ENCODE measurements at places on chromosomes 13 and 19.

DNA sequence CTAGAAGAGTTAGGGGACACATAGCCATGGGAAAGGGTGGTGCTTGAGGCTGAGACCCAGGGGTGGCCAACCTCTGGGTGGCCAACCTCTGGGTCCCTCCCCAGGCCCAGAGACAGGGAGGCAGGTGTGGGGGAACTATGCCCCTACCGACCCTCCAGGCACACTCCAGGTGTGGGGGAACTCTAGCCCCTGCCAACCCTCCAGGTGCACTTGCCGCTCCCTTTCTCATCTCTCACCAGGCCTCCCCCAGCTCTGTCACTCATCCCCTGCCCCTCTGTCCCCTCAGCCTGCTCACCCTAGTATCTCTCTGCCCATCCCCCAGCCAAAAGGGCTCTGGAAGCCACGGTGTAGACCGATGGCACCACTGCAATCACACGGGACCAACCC, 10.6 kb upstream of the VSTM2B start:
- no peak for DNase-seq

DNA sequence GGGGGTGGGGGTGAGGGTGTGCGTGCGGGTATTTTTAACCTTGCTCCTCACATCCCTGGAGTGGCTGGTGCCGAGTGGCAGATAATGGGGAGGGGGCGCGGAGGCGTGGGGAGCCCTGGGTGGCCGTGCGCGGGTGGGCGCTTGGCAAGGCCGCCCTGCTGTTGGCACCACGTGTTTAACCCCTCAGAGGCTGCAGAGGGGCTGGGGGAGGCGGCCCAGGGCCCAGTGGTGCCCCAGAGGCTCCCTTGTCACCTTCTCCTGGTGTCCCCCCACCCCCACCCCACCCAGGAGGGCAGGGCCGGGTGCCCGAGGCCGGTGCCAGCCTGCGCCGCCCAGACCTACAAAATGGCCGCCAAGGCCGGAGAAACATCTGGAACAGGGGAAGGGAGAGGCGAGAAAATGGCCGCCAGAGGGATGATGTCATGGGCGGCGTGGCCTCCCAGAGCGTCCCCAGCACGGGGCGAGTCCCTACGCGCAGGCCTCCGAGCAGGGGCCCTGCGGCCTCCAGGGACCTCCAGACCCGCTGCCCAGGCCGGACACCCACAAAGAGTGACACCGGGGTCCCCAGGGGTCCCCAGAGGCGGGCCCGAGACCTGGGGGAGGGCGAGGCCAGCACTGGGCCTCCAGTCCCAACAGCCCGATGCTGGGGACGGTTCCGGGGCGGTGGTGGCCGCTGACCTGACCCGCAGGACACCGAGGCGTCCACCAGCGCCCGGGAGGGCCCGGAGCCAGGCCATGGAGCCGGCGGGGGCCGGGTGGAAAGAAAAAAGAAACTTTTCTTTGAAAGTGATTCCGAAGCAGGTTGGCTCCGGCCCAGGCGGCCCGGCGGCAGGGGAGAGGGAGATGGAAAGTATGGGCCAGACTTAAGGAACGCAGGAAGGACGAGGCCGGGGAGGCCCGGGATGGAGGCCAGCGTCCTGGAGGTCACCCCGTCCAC, 38.2 kb downstream of the NFIC start:
- DNase-seq = peak; percentile 85

DNA sequence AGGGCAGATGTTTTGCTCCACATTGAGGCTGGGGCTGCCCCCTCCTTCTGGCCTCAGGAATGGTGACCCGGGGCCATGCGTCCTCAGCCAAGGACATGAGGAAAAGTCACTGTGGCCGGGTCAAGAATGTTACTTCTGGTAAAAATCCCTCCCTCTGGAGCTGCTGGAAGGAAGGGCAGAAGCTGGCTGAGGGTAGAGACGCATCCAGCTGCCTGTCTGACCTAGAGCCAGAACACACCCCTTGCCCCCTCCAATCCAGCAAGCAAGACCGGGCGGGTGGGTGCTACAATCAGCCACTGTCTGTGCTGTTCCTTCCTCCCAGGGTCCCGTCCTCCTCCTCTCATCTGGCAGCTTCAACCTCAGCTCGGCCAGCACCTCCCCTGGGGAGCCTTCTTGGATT, 59.0 kb downstream of the PTPRS start:
- no peak for DNase-seq

GRCh38 chr19:33499248-33499647, 22.3 kb downstream of the PEPD start:
- no peak for DNase-seq

DNA sequence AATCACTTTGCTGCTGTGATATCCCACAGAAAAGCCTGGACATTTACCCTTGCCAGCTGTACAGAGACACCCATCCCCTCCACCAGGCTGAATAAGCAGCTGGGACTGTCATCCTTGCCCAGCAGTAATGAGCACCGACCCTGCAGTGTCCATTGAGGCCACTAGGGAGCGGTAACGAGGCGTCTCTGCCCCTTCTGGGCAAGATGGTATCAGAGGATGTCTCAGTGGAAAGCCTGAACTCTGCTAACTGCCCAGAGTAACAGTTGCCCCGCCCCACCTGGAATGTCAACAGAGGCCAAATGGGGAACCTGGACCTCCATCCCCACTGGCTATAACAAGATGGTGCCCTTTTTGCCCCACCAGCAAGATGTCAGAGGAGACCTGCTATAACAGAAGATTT, 22.8 kb upstream of the CEACAM20 start:
- DNase-seq = no peak

DNA sequence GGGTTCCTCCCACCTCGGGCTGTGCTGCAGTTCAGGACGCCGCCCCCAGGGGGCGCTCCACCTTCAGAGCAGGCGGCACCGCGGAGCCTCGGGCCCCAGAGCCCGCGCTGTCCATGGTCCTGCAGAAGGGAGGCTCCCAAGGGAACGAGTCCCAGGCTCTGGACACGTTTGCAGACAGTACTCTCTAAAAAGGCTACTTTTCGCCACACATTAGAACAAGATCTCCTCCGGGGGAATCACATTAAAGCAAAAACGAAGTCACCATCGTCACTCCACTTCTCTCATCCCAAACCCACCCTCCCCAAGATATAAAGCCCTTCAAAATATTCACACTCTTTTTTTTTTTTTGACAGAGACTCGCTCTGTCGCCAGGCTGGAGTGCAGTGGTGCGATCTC, 4.6 kb upstream of the SIGLEC10 start:
- peak; percentile 22 for DNase-seq

GRCh38 chr13:41915081-41915480, 45.8 kb downstream of the VWA8 start:
- no peak for DNase-seq

DNA sequence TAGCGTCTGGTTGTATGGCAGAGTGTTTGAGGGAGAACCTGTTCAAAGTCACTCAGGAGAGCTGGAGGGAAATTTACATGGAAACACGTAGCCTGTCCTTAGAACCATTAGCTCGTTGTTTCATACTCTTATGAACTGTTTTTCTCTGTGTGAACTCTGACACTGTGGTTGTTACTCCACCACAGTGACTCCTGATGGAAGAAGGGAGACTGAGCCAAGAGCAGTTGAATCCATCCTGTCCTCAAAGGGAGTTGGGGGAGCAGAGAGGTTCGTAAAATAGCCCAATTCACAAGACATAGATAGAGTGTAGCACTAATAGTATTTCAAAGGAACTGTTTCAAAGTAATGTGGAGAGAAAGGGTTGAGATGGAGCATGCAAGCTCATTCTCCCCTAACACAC, 964.8 kb downstream of the PCDH9 start:
- peak; percentile 9 for DNase-seq

DNA sequence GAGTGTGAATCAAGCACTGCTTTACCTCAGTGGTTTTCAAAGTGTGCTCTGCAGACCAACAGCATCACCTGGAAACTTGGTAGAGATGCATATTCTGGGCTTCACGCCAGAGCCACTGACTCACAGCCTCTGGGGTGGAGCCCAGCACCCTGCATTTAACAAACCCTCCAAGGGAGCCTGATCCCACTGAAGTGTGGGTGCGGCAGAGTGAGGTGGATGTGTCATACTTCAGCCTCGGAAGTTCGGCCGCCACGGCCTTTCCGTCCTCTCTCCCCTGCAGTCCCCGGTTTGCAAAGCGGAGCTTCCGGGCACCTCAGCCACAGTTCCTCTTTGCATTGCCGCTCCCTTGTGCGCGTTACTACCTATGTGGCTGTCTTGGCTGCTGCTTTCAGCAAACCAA, 33.3 kb upstream of the MICU2 start:
- DNase-seq = no peak

GRCh38 chr19:50327013-50327412, 2.2 kb downstream of the KCNC3 start:
- DNase-seq = no peak

DNA sequence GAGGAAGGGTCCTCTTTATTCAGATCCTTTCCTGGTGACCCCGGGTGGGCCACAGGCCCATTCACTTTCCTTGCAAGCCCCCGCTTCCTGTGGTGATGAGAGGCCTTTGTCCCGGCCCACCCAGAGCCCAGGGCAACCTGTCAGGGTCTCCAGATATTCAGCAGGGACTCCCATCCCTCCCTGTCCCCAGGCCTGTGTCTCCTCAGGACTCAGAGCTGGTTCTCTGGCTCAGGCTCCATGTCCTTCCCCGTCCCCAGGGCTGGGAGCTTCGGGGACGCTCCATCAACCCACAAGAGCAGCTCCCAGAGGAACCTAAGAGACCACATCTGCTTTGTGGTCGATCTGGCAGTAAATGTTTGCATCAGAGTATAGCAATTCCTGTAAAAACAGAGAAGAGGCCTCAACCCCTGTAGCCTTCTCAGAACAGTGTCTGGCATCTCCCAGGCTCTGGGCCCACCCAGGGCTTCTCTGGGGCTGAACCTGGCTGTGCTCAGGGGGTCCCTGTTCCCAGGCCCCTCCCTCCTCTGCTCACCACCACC, 7.8 kb downstream of the CEACAM4 start:
- no peak for DNase-seq

DNA sequence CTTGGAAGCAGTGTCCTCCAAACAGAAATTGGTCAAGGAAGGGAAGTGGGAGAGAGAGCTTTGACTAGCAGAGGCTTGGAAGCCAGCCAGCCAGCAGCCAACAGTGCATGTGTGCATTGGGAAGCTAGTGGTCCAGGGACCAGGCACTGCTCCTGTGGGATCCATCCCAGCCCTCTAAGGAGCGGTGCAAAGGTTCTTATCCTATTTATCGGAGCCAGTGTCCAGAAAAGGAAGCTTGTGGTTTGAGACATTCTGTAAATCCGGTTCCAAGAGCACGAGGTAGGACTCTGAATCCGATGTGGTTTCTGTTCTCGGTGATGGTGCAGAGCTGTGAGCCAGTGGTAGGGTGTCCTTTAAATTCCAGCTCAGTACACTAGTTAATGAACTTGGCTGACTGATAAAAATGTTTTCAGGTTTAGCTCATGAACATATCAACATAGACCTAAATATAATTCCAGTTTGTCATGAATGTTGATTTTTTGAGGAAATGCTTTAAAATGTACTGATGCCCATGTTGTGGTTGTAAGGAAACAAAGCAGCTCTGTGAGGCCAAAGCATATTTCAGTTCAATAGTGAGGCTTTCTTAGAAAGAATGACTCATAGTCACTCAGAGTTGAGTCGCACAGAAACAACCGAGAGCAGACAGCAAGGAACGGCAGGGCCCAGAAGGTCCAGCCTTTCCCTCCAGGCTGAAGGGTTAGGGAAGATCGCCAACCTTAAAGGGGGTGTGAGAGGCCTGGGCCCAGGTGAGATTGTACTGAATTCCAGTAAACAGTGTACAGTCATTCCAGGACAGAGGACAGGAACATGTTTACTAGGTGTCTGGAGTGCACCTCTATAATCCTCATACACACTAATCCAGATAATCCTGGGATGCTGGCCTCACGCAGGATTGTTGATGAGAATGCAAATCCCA, 21.5 kb upstream of the GARRE1 start:
- DNase-seq = peak; percentile 93

DNA sequence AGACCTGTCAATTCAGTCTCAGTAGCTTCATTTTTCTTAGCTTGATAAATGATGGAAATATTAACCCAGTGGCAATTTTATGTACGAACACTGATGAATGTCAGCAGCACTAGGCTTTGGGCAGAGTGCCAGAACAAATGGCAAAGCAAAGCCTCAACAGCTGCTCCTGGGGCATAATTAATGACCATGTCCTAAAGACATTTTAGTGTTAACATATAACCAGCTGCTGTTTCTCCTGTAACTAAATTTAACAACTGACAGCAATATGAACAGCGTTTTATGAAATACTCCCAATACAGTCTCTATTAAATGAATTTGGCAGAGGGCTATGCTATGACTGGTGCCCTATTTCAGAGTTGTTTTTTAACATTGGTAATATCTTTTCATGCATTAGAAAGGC, 47.1 kb downstream of the ZNF568 start:
- DNase-seq = no peak

- DNase-seq = peak; percentile 25
Measured at GRCh38 chr13:60351326-60351725, 45.7 kb upstream of the TDRD3 start.

- DNase-seq = no peak
Measured at GRCh38 chr19:52331757-52332156, 4.3 kb upstream of the ZNF610 start.

GRCh38 chr19:16327911-16328823, 3.5 kb downstream of the KLF2 start:
- DNase-seq = peak; percentile 71

GRCh38 chr13:79806821-79807220, 325.9 kb downstream of the NDFIP2 start:
- no peak for DNase-seq

- no peak for DNase-seq
Measured at GRCh38 chr19:39918183-39918651, 16.2 kb downstream of the FCGBP start.

DNA sequence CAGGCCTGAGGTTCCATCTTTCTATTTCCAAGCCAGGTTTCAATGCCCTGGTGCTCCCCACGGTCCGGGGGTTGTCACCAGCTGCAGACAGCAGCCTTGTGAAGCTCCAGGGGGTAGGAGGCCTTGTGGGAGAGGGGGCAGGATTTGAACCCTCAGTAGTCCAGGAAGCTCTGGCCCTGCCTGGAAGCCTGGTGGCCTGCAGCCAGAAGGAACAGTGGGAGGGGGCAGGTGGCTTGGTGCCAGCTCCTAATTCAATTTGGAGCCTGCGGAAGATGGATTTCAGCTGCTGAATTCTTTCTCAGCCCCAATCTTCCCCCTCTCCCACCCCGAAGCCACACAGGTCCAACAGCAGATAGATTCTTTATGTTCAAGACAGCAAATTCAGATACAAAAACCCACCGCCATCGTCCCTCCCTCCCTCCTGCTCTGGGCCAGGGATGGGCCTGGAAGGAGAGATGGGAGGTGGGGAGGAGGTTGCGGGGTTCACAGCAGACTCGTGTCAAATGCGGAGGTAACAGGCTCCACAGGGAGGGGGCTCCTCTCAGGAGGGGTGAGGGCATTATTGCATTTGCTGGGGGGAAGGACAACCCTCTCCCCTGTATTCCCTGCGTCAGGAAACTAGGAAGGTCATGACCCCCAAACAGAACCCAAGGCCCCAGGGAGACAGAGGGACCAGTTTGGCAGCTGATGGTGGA, 2.4 kb upstream of the PTGER1 start:
- DNase-seq = no peak

DNA sequence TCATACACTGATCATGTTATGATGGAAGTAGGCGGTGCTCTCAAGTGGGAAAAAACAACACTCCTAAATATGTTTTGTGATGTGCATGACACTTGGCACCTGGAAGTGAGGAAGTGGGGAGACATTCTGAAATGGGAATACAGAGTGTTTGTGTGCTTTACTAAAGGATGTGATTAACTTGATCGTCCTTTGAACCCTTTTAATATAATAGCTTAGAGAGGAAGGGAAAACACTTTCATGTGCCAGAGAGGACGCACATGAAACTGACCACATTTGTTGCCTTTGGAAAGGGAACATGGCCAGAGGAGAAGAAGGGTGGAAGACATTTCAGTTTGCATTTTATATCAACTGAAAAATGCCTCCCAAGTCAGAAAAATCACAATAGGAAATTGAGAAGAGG, 31.4 kb downstream of the SMAD9 start:
- peak; percentile 18 for DNase-seq
